ENCODE measurements at places on chromosomes 4 and X.

GRCh38 chr4:172011196-172011595 is 198.0 kb downstream of the GALNTL6 start:
- DNase-seq: no peak

DNA sequence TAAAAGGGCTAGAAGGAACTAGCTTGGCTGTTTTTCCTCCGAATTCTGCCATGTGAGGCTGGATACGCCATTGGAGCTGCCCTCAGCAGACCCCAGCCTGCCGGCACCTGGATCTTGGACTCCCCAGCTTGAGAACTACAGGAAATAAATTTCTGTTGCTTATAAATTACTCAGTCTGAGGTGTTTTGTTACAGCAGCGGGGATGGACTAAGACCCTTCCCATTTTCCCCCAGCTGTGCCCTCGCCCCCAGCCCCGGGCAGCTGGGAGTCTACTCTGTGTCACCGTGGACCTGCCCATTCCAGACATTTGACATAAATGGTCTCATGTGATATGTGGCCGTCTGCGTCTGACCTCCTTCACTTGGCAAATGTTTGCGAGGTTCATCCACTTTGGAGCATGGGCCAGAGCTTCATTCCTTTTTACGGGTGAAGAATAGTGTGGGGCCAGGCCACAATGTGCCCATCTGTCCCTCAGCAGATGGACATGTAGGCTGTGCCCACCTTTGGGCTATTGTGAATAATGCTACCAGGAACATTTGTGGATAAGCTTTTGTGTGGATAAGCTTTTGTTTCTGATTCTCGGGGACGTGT is 30.7 kb upstream of the SPON2 start:
- DNase-seq: no peak

DNA sequence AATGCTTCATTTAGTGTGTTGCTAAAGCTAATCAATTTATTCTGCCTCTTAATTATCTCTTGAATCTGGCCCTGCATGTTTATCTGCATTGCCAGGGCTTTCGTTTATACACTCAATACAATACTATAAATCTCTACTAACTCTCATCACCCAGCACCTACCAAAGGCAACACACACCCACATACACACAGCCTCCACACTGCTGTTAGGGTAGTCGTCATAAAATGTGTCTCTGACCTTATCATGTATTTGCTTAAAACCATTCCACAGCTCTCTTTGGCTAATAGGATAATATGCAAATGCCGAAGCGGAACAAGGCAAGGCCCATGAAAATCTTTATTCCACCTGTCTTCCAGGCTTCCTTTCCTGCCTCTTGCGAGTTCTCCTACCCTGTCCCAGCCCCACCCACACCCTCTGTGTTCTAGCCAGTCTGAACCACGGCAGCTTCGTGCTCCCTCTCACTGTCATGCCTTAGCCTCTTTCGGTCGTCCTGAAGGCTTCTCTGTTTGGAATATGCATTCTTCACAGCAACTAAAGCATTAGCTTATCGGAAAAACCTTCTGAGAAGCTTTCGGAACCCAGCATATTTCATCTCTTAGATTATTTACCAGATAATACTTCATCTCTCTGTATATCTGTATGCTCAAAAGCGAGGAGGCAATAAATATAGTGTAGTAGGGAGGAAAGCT is 333.5 kb downstream of the TENM3 start:
- DNase-seq: no peak

- no peak for DNase-seq
Observed at GRCh38 chr4:184067931-184068554, 149.6 kb downstream of the ENPP6 start.

GRCh38 chr4:18566970-18567799 is 545.6 kb upstream of the LCORL start:
- DNase-seq: no peak

DNA sequence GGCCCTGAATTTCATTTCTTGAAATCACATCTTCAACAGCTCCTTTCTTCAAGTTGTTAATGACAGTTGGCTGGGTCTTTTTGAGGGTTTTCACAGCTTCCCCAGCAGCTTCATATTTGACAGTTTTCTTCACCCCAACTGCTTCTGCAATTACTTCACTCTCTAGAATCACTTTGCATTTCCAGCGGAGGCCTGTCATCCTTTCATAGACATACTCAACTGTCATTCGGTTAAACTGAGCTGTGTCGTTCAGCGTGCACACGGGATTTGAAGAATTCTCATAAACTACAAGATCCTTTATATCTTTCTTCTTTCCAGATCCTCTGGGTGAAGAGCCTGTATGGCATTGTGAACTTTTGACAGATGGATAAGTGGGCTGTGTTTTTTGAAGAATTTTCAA is 15.4 kb downstream of the UBE2A start:
- no peak for DNase-seq

DNA sequence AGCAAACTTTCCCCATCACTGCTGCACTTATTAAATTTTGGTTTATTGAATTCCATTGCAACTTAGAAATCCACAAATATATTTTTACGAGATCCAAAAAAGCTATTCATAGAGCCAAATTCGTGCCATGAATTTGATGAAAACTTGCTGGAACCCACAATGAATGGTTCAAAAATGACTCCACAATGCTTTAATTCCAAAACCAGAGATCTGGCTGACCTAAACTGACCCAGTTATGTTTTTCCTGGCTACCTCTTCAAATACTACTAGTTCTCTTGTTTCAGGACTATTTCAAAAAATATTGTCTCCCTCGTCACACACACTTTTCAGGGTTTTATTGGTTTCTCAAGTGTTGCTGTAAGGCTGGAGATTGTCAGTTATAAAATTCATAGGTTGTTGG is 474.8 kb downstream of the PDGFC start:
- DNase-seq: no peak

GRCh38 chr4:155885666-155886065 is 17.8 kb upstream of the TDO2 start:
- DNase-seq: no peak

DNA sequence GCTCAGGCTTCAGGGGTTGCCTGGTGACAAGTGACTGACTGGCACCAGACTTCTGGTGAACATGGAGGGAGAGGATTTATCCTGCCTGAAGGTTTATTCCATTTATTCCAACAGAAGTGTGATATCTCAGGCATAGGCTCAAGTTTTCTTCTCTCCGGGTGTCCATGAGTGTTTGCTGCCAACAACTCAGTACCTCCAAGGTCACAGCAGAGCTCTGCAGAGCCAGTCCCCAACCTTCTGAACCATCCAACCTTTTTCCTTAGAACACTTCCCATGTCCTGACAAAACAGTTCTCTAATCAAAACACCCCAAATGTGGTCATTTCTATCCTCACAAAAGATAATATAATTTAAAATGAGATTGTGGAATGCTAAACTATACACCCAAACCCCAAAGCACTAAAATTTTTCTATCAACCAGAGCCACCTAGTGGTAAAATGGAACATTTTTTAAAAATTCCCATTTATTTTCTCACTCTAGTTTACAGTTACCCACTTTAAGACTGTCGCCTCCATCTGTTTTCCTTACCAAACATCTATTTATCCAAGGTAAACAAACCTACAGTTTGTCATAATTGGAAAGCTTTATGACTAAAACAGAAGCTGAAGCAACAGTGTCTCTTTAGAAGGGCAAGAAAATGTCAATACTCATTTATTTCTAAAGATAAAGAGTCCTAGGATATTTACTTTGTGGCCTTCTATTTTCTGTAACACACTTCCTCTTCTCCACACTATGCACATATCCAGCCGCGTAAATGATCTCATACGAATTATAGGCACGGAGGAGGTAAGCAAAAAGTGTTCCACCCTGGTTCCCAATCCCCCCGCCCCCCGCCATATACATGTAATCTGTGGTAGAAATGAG is 39.5 kb downstream of the TMEM154 start:
- no peak for DNase-seq
